ENCODE measurements at places on chromosomes 1 and 21. TPM values are rescaled to one million over a fixed set of nuclear protein-coding genes. Genes with fewer than 3 reads are reported as not detected.

OR14C36 gene
- total RNA-seq: not detected

LRIG2 gene
- 16.4 TPM for total RNA-seq

TTLL7 gene
- total RNA-seq: 2.8 TPM

MPZL1 gene
- total RNA-seq: 117 TPM

KCNJ9 gene
- total RNA-seq: not detected

FAM3B gene
- total RNA-seq: 0.98 TPM
